ENCODE measurements at places on chromosomes 13 and 19.

- DNase-seq, result no peak
Measured at GRCh38 chr19:40217027-40217810, 965 bp downstream of the TTC9B start.

DNA sequence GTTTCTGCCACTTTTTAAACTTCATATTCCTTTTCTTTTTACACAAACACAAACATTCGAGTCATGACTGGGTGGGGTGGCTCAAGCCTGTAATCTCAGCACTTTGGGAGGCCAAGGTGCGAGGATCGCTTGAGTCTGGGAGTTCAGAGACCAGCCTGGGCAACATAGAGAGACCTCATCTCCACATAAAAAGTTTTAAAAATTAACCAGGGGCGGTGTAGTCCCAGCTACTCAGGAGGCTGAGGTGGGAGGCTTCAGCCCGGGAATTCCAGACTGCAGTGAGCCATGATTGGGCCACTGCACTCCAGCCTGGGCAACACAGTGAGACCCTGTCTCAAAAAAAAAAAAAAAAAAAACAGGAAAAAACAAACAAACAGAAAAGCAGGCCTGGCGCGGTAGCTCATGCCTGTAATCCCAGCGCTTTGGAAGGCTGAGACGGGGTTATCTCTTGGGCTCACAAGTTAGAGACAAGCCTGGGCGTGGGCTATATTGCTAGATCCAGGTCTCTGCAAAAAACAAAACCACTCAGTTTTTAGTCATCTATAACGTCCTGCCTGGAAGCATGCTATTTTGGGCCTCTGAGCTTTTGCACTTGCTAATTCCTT, 583 bp upstream of the BAX start:
- DNase-seq, result no peak

- no peak for DNase-seq
Measured at GRCh38 chr13:82934000-82934399, 948.3 kb downstream of the SLITRK1 start.

GRCh38 chr13:107028751-107029150, 460.8 kb upstream of the ARGLU1 start:
- no peak for DNase-seq

DNA sequence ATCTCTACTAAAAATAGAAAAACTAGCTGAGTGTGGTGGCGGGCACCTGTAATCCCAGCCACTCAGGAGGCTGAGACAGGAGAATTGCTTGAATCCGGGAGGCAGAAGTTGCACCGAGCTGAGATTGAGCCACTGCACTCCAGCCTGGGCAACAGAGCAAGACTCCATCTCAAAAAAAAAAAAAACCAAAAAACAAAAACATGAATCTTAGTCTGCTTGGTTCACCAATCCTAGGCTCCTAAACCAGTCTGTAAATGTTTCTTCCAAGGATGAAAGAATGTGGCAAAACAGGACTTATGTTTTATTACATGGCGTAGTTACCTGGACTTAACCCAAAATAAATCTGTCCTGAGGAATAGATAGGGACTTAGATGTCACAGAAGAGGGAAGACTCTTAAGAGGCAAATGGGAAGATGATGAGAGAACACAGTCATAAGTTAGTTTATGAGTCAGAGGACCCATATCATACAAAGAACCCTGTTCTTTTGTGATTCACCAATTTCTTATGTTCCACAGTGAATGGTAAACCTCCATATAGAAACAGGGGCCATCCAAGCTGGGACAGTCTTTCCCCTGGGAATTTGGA, 6.9 kb upstream of the FBXL3 start:
- DNase-seq, result no peak

- DNase-seq, result no peak
Measured at GRCh38 chr19:31354316-31354715, 5.1 kb upstream of the TSHZ3 start.

DNA sequence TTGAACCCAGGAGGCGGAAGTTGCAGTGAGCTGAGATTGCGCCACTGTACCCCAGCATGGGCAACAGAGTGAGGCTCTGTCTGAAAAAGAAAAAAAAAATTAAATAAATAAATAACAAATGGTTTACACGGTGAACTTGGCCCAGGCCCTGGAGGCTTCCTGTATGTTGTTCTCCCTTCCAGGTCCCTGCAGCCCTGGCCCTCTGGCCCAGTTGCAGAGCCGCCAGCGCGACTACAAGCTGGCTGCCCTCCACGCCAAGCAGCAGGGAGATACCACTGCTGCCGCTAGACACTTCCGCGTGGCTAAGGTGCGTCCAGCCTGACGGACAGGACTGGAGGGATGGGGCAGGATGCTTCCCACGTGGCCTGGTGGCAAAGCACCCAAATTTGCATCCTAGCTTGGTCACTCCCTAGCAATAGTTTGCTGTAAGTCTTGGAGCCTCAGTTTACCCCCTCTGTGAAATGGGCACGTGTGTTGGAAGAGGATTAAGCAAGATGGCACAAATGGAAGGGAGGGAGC, 11.9 kb downstream of the CC2D1A start:
- no peak for DNase-seq

DNA sequence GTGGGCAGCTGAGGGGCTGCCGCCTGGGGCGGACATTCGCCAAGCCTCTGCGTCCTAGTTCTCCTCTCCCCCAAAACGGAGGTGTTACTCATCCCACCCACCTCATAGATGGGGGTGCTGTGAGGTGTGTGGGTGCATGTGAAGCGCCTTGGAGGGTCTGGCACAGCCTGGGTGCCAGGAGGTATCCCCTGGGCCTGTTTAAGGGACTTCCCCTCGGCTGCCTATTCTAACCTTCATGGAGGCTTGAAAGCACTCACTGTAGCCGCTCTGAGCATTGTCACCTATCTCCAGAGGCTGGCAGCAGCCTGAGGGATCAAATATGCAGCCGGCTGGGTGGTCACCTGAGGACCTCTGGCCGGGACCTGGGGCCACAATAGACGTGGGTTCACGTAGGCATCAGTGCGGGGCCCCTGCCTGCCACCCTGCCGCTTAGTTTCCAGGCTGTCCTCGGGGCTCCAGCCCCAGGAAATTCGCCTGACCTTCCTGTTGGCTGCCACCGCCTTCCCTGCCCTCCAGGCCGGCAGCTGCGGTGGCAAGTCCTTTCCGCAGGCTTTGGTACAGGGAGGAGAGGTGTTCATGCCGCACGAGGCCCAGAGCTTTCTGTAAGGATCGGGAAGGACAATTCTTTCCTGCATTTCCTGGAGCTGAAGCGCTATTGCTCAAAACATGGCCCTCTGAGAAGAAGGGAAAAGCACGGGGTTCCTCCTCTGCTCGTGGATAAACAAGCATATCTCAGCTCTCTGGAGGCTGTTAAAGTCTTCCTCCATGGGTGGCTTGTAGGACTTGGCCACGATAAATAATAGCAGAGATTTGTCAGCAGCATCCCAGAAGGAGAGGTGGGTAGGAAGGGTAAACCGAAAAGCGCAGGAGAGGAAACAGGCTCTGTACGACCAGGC, 4.6 kb downstream of the COL4A2 start:
- no peak for DNase-seq

- DNase-seq, result no peak
Measured at GRCh38 chr19:35811317-35812219, 1.1 kb downstream of the PRODH2 start.

- no peak for DNase-seq
Measured at GRCh38 chr19:2083174-2083854, 12.8 kb downstream of the MOB3A start.

DNA sequence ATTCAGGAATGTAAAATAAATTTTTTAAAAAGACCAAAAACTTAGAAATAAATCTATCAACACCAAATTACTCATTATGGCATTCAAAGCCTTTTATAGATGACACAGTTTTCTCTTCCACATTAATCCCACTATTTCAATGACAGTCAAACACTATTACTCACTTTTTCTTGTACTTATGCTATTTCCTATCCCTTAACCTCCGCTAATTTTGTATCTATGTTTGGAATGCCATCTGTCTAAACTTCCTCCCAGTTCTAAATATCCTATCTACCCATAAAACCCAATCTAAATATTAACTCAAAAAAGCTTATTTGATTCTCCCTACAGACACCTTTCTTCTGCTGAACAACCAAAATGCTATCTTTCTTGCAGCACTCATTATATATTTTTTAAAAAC, 203.5 kb downstream of the ENOX1 start:
- no peak for DNase-seq

DNA sequence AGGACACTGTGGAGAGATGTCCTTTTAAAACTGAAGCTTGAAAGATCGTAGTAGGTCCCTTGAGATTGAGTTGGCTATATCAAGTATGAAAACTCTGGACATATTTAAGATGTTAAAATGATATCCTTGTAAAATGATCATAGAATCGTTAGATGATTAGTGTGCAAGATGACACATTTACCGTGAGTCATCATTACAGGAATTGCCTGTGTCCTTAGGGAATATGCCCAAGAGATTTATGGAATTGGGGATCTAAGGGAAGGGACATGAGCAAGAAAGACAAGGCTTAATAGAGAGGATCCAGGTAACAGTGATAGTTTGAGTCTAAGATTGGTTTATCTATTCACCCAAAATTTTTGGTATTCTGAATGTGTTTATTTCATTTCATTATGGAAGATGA, 233.7 kb downstream of the GPC5 start:
- DNase-seq, result no peak

DNA sequence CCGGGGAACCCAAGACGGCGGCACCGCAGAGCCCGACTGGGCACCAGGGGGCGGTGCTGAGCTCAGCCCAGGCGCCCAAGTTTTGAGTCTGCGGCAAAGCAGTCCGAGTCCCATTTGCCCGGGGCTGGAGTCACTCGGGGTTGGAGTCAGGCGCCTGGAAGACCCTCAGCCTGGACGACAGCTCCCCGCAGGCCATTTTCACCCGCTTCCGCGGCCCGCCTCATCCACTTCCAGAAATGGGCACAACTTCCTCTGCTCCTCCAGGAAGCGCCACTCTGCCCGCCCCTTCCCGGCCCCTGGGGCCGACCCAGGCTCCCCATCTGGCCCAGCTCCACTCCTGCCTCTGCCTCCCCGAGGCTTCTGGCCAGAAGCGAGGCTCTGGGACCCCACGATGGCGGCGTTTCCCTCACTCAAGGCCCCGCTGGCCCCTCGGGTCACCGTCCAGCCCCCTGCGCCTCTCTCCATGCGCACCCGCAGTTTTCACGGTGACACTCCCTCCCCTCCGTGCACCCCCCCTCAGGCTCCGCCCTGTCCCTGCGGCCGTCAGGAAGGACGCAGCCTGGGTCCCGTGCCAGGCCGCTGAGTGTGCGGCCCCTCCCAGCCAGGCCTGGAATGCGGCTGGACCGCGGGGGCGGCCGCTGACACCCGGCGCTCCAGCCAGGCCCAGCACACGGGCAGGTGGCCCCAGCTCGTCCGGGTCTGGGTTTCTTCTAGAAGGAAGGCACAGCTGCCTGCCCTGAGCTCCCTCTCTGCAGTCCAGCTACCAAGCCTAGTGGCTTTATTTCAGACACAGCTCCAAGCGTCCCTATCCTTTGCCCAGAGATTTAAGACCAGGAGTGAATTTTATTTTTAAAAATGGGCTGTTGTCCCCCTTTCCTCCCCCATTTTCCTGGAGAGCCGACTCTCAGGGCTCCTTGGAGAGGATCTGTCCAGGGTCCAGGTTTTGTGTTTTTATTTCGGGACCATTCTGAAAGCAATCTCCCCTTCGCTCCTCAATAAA, 4.7 kb downstream of the SERTAD1 start:
- peak; percentile 97 for DNase-seq

GRCh38 chr19:4676955-4677731, 7.0 kb upstream of the MYDGF start:
- no peak for DNase-seq

- no peak for DNase-seq
Measured at GRCh38 chr13:106686163-106686562, 118.2 kb upstream of the ARGLU1 start.

- DNase-seq, result no peak
Measured at GRCh38 chr13:25679159-25679558, 307.4 kb downstream of the ATP8A2 start.

- no peak for DNase-seq
Measured at GRCh38 chr19:31326329-31327028, 22.8 kb downstream of the TSHZ3 start.

GRCh38 chr13:32323912-32324311, 8.6 kb downstream of the BRCA2 start:
- no peak for DNase-seq

DNA sequence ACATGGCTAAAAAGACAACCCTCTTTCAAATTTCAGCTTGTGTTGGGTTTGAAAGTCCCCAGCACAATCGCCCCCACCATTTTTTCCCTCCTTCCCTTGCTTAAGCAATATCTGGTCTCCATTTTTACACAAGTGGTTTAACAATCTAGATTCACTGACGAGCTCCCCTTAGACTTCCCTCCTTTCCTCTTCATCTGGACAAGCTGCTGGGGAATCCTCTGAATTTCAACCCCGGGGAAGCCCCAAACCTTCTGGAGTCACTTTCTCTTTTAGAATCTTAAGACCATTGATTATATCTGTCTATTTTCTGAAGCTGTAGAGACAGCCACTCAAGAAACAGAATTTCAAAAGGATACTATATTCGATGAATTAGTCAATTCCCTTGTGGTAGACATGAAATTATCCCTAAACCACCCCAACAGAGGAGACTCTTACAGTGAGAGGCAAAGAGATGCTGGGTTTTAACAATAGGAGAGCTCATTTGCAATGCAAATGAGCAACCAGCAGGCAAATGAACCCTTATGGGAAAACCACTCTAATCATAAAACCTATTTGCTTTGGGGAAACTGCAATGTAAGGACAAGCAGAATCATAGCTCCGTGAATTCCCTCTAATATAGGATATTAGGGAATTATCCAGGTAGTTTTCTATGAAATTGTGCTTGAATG, 78.9 kb downstream of the TEX26 start:
- no peak for DNase-seq

DNA sequence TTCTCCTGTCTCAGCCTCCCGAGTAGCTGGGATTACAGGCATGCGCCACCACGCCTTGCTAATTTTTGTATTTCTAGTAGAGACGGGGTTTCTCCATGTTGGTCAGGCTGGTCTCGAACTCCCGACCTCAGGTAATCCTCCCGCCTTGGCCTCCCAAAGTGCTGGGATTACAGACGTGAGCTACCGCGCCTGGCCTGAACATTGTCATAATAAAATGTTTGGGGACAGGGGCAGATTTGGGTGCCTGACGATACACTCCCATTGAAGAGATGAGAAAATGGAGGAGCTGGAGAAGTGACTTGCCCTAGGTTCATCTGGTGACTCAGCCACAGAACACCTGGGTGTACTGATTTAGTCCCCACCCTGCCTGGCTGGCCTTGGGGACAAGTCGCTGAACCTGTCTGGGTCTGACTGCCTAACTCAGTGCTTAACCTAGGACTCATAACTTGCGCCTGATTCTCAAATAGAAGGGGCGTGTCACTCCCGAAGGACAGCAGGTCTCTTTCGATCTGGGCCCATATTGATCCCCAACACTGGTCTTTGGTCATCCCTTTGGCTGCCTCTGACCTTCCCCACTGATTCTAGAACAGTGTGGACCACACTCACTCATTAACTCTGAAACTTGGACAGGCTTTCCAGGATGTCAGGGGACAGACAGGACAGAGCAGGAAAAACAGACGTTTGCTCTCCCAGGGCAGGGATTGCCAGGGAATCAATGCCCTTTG, 7.6 kb upstream of the BICRA start:
- DNase-seq, result no peak

DNA sequence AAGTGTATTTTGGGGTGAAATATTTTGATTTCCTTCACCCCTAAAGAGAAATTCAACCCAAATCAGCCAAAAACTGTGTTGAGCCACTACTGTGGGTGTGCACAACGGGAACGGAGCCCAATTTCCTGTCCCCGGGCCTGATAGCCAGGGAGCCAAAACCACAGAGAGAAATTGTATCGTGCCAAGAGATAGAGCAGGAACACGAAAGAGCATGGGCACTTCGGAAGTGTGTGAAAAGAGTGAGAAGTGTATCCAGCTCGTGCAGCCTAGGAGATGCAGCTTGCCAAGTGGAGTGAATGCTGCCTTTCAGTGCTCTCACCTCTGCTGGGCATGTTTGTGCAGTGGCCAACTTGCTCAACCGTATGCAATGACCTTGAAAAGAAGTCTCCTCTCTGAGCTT, 19.4 kb upstream of the PLEKHF1 start:
- DNase-seq, result no peak
